SJCRH30 (cell line): ENCODE measurements at places on chromosomes 7 and 10. TPM values are rescaled to one million over a fixed set of nuclear protein-coding genes. Genes with fewer than 3 reads are reported as not detected.

Gene C10orf105
- total RNA-seq, result not detected in 2 replicates

Gene MCM10
- total RNA-seq, result 49.5 and 53.1 TPM in 2 replicates

Gene BBS9
- 9.1 and 9.3 TPM in 2 replicates for total RNA-seq

Gene KDM7A
- total RNA-seq, result 1.8 TPM in 2 replicates

Gene LRIT1
- not detected in 2 replicates for total RNA-seq

Gene CYP2C18
- not detected in 2 replicates for total RNA-seq

Gene NPSR1
- not detected in 2 replicates for total RNA-seq

Gene IFIT1B
- not detected in 2 replicates for total RNA-seq

Gene HOXA6
- total RNA-seq, result 3.8 and 4.6 TPM in 2 replicates

Gene PDZD7
- 0.25 and 0.89 TPM in 2 replicates for total RNA-seq

Gene PDK4
- 1.4 and 1.5 TPM in 2 replicates for total RNA-seq

Gene ERVW-1
- total RNA-seq, result 66.6 and 78.1 TPM in 2 replicates

Gene VSTM2A
- total RNA-seq, result not detected in 2 replicates

Gene VWC2
- total RNA-seq, result not detected in 2 replicates

Gene STRIP2
- total RNA-seq, result 11.4 and 16.7 TPM in 2 replicates

Gene C10orf62
- 0.75 and 0.84 TPM in 2 replicates for total RNA-seq

Gene FAM13C
- 0.91 and 1.1 TPM in 2 replicates for total RNA-seq

Gene COBL
- total RNA-seq, result 0.03 and 0.04 TPM in 2 replicates

Gene RBP3
- total RNA-seq, result not detected in 2 replicates

Gene PRSS37
- total RNA-seq, result not detected in 2 replicates

Gene DOCK4
- total RNA-seq, result 8.3 and 11.4 TPM in 2 replicates

Gene GPR26
- total RNA-seq, result not detected in 2 replicates

Gene TCF7L2
- 19.4 and 22.1 TPM in 2 replicates for total RNA-seq

Gene AP5Z1
- 13.6 and 13.8 TPM in 2 replicates for total RNA-seq

Gene SPDYE6
- total RNA-seq, result not detected in 2 replicates

Gene DGKB
- 0.08 and 0.61 TPM in 2 replicates for total RNA-seq

Gene MUC3A
- total RNA-seq, result 0.02 TPM in 1 of 2 replicates, not detected in the other

Gene BRAF
- 21.8 and 26.2 TPM in 2 replicates for total RNA-seq

Gene GRM3
- total RNA-seq, result not detected in 2 replicates

Gene POLR2J2
- total RNA-seq, result 1.0 and 1.6 TPM in 2 replicates

Gene STAMBPL1
- 4.6 and 4.7 TPM in 2 replicates for total RNA-seq

Gene CPA2
- total RNA-seq, result 1.9 and 2.0 TPM in 2 replicates

Gene RPEL1
- total RNA-seq, result not detected in 2 replicates

Gene SEC61G
- total RNA-seq, result 340 and 359 TPM in 2 replicates

Gene PKD2L1
- not detected in 2 replicates for total RNA-seq

Gene CYP2E1
- total RNA-seq, result 0.03 and 0.06 TPM in 2 replicates

Gene SPAM1
- total RNA-seq, result not detected in 2 replicates

Gene ITGB8
- total RNA-seq, result 35.0 and 40.0 TPM in 2 replicates

Gene GPRIN2
- not detected in 2 replicates for total RNA-seq

Gene PNLIPRP3
- total RNA-seq, result 0.10 TPM in 1 of 2 replicates, not detected in the other

Gene NAT16
- total RNA-seq, result not detected in 2 replicates

Gene DNAH11
- 1.0 and 1.1 TPM in 2 replicates for total RNA-seq

Gene TAS2R41
- total RNA-seq, result not detected in 2 replicates

Gene ADD3
- total RNA-seq, result 51.2 and 57.8 TPM in 2 replicates

Gene AS3MT
- 13.7 and 14.8 TPM in 2 replicates for total RNA-seq

Gene FGL2
- 1.3 and 1.5 TPM in 2 replicates for total RNA-seq

Gene HOXA1
- total RNA-seq, result 6.8 and 7.3 TPM in 2 replicates

Gene TEX47
- total RNA-seq, result not detected in 2 replicates

Gene MBLAC1
- total RNA-seq, result 1.4 and 1.6 TPM in 2 replicates

Gene ACTR3C
- 1.7 and 4.6 TPM in 2 replicates for total RNA-seq
